Tibial artery (tissue), 4 donors: ENCODE measurements at places on chromosomes 3 and 15.

- no peak for DNase-seq
Observed at GRCh38 chr3:64216274-64217147, 8.8 kb downstream of the PRICKLE2 start.

DNA sequence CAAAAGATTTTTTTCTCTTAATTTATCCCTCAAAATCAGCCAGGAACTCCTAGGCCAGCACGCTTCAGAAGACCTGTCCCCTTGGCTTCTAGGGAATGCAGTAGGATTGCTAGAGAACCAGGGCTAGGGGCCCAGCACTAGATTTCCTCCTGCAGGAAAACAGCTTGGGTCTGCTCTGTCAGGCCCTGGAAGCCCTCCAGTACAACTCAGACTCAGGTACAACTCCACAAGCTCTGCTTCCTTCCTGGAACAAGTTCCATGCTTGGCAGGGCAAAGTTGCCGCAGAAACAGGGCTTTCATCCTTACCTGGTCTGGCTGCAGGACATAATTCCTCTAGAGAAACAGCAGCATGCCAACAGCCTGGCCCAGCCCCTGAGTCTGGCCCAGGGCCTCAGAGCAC, 96.1 kb upstream of the CTNNB1 start:
- DNase-seq: no peak

- peak; percentile 75 for DNase-seq
Observed at GRCh38 chr3:11558002-11558401, 85.7 kb downstream of the VGLL4 start.

DNA sequence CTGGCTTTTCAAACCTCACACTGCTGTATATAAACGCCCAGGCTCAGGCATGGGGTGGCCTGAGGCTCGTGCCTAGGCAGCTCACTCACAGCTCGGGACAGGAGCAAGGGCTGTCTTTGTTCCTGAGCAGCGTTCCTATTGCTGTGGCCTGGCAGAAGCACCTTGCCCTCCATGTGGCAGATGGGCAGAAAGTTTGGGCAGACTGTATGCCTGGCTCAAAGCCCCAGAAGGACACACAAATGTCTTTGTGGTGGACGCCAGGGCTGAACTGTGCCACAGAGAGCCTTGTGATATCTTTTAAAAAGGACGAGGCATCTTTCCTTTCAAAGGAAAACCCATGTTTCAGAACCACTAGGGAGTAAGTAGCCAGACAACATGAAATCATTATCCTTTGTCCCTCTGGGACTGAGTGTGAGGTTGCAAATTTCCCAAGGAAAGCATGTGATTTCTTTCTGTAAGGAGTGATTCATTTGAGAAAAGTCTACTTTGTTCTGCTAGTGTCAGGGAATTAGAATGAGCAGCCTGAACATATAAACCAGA, 29.3 kb upstream of the UBE2E1 start:
- DNase-seq: no peak

GRCh38 chr3:39086144-39086543, 21.3 kb downstream of the GORASP1 start:
- DNase-seq: no peak

GRCh38 chr15:23854203-23854911, 167.3 kb upstream of the NDN start:
- DNase-seq: no peak

DNA sequence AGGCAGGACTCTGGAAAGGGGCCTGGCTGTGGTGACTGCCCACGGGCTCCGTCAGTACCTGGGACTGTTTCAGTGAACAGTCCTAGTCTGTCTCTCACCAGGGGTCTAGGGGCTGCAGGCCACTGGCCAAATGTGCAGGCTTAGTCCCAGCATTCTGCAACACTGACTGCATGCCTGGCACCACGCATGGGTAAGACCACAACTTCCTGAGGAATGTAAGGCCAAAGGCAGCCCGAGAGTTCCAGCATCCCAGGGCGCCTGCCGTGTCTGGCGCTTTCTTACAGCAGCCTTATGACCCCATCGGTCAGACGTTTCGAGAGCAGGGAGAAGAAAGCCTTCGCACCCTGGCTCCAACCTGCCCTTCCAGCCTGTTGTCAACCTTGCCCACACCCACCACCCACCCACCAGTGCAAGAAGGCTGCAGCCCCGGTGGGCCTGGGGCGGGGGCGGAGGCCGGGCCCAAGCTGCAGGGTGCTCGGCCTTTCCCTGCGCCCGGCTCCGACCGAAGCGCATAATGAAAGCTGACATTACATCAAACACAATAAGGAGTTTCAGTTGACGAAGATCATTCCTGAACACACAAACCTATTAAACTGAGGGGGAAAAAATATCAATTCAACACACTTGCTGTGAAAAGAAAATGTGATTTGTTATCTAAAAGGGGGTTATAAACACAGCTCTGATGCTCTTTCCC, 29.5 kb upstream of the TMEM115 start:
- DNase-seq: no peak

GRCh38 chr3:114496466-114496865, 202.6 kb downstream of the TIGIT start:
- DNase-seq: no peak

DNA sequence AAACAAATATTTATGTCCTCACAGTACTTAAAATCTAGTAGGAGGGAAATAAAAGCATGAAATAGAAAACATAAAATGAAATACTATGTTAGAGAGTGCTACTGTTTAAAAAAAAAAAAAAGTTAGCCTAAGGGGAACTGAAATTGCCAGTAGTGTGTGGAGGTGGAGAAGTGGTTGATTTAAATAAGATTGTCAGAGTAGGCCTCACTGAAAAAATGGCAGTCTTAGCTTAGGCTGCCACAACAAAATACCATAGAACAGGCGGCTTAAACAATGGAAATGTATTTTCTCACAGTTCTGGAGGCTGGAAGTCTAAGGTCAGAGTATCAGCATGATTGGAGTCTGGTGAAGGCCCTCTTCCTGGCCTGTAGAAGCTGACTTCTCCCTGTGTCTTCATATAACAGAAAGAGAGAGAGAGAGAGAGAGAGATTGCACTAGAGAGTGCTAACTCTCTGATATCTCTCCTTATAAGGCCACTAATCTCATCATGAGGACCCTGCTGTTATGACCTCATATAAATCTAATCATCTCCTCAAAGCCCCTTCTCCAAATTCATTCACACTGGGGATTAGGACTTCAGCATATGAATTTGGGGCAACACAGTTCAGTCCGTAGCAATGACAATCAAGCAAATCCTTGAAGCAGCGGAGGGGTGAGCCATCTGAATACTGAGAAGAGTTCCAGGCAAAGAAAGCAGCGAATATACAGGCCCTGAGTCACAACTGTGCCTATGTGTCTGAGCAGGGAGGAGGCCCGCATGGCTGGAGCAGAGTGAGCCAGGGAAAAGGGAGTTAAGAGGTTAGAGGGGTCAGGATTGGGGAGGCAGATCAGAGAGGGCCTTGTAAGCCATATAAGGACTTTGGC, 23.6 kb upstream of the LRRC34 start:
- no peak for DNase-seq

GRCh38 chr15:86139828-86140227, 60.2 kb downstream of the AGBL1 start:
- no peak for DNase-seq

DNA sequence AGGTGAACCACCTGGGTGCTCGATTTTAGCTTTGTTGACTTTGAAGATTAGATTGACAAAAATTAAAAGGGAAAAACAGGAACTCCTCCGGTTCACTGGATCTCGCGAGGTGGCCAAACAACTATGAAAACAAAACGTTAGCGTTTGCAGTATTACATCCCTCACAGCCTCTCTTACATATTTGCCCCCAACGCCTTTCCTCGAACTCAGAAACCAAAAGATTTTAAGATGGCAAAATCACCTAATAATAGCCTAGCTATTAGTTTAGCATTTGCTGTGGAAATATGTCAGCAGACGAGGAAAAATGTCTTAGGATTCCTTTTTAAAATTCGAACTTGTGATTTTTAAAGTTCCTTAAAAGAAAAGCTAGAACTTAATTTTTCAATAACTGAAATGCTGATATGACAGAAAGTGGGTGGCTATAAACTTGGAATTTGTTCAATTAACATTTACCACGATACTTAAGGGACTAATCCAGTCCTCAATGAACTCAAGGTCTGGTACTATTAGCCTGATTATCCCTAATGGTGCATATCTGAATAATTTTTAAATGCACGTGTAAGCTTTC, 491 bp upstream of the SENP7 start:
- no peak for DNase-seq

DNA sequence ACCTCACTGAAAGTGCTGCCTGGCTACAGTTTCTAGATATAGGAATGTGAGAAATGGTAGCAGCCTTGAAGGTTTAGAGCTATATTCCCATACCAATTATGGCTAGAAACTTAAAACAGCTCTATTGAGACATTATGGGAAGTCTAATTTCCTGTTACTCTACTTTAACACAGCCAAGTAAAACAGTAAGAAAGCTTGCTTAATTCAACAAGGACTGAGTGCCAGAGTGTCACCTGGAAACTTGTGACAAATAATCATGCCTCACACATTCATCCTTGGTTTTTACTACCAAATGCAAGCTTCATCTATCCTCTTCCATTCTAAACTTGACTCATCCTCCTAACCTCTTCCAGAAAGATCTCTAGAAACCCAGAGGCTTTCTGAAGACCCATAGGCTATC, 41.7 kb downstream of the UBE3A start:
- DNase-seq: no peak

GRCh38 chr3:73601481-73601880, 23.3 kb downstream of the PDZRN3 start:
- DNase-seq: no peak

DNA sequence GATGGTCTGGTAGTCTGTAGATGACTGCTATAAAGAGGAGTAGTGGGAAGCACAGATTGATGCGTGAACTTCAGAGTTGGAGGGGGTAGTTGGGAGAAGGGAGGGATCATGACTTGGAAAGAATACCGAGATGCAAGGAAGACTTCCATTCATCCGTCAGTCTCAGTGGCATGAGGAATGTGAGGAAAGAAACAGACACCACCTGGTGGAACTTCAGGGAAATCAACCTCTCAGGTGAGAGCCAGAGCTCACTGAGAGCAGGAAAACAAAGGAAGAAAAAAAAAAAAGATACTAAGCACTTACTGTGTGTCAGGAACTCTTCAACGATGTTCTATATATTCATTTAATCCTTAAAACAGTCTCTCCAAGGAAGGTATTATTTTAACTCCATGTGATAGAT, 172.4 kb downstream of the OXSM start:
- no peak for DNase-seq

- no peak for DNase-seq
Observed at GRCh38 chr3:31203960-31204795, 309.7 kb upstream of the GADL1 start.

GRCh38 chr3:131608296-131608695, 105.5 kb upstream of the MRPL3 start:
- DNase-seq: no peak

DNA sequence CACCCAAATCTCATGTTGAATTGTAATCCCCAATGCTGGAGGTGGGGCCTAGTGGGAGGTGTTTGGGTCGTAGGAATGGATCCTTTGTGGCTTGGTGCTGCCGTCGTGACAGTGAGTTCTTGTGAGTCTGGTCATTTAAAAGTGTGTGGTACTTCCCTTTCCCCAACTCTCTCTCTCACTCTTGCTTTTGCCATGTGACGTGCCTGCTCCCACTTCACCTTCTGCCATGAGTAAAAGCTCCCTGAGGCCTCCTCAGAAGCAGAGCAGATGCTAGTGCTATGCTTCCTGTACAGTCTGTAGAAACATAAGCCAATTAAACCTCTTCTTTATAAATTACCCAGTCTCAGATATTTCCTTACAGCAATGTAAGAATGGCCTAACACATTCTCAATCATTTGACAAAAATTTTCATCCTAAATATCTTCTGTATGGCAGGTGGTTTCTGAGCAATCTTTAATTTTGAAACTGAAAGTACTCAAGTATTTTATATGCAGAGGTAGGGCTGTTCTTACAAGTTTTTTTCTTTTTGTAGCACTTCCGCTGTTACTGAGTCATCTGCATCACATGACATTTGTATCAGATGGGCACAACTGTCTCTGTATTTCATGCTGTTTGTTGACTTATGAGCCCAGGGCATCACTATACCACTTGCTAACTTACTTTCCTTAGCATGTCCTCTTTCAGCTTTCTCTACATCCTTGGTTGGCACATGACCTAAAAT, 8.8 kb downstream of the RPL39L start:
- DNase-seq: no peak

DNA sequence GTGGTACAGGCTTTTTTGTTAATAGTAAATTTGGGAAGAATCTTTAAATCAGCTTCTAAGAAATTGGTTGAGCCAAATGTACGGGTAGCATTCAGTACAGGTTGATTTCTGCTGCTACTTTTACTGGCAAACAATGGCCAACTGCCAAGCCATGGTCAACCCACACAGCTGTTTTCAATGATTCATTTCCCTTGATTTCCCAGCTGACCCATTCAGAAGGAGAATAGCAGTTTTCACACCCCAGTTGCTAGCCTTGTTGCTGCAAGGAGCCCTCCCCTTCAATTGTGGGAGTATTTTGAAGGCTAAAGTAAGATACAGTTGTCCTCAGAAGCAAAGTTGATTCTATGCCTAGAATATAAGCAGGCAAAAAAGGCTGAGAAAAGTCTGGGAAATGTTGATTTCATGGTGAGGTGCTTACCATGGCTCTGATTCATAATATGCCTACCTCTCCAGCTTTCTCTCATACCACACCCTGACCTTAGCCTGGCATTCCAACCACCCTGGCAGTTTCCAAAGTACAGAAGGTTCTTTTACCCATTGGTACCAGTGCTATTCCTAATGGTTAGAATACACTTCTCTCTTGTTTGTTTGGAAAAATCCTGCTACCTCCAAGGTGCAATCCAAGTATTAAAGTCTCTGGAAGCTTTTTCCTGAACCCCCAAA, 320.3 kb upstream of the TGFBR2 start:
- peak; percentile 85 for DNase-seq

DNA sequence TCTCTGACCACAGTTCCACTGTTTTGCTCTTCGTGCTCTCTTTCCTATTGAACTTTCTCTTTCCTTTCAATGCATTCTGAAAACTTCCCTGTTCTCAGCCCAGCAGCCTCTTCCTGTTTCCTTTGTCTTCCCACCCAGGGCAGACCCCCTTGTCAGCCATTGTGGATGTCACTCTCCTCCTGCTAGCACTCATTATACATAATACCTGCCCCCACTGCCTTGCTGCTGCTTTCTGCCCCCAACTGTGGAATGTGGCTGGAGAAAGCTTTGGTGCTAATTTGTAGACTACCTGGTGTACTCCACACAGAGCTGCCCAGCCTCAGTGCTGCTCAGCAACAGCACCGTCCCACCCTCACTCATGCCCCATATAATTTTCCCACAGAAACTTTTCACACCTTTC, 80.2 kb downstream of the CHCHD6 start:
- DNase-seq: no peak

GRCh38 chr3:12681943-12682390, 18.1 kb upstream of the RAF1 start:
- no peak for DNase-seq

GRCh38 chr3:13501521-13501920, 21.4 kb downstream of the HDAC11 start:
- no peak for DNase-seq
